ENCODE measurements at places on chromosomes 12 and 14. TPM values are rescaled to one million over a fixed set of nuclear protein-coding genes. Genes with fewer than 3 reads are reported as not detected.
A peak's percentile ranks its signal among the peaks of the same experiment; 100 is the strongest.

DNA sequence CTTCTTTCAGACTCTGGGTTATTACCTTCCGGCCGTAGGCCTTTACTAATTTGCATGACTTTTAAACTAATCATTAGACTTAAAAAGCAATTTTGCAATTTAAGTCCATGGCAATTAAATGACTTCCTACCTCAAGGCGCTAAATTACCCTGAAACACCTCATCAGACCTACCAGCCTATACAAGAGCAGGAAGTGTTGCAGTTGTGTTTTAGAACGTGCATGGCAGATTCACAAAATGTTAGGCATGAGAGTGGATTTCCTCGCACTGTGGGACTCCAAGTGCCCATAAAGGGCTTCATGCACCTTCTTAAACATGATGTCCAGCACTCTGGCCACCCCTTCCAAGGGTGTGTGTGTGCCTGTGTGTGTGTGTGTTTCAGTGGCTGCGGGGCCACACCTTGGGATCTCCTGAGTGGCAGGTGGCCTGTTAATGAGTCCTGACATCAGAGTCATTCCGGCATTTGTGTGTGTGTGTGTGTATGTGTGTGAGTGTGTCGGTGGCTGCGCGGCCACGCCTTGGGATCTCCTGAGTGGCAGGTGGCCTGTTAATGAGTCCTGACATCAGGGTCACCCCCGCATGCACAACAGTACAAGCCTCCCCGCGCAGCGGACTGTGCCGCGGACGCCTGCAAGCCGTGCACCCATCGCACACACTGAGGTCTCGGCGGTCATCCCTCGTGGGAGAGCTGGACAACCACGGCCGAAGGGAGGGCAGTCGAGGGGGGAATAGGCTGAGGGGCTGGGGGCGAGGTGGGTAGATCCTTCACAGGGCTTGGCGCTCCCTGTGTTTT is 900 bp downstream of the C2CD5 start:
- H3K27me3 ChIP-seq: no peaks in the 10 kb centered on the region
- H3K4me1 ChIP-seq: peaks cover 32% of the 10 kb centered on the region
- no peaks in the 10 kb centered on the region for H3K36me3 ChIP-seq
- H3K27ac ChIP-seq: peak overlapping the region; percentile 93

DNA sequence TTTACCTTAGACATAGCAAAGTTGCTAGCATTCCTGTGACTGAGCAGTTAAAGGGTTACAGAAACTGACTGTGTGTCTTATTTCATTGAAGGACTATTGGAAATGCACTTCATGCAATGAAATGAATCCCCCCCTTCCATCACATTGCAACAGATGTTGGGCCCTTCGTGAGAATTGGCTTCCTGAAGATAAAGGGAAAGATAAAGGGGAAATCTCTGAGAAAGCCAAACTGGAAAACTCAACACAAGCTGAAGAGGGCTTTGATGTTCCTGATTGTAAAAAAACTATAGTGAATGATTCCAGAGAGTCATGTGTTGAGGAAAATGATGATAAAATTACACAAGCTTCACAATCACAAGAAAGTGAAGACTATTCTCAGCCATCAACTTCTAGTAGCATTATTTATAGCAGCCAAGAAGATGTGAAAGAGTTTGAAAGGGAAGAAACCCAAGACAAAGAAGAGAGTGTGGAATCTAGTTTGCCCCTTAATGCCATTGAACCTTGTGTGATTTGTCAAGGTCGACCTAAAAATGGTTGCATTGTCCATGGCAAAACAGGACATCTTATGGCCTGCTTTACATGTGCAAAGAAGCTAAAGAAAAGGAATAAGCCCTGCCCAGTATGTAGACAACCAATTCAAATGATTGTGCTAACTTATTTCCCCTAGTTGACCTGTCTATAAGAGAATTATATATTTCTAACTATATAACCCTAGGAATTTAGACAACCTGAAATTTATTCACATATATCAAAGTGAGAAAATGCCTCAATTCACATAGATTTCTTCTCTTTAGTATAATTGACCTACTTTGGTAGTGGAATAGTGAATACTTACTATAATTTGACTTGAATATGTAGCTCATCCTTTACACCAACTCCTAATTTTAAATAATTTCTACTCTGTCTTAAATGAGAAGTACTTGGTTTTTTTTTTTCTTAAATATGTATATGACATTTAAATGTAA is 31.5 kb downstream of the MDM2 start:
- no peak overlapping the region for H3K4me3 ChIP-seq
- no peaks in the 10 kb centered on the region for H3K27me3 ChIP-seq
- H3K4me1 ChIP-seq: no peaks in the 10 kb centered on the region
- no peak overlapping the region for H3K27ac ChIP-seq
- no peaks in the 10 kb centered on the region for H3K36me3 ChIP-seq
- no peak for DNase-seq

GRCh38 chr14:22448905-22449599 is 140.0 kb downstream of the DAD1 start:
- no peaks in the 10 kb centered on the region for H3K36me3 ChIP-seq
- H3K4me1 ChIP-seq: no peaks in the 10 kb centered on the region
- no peak overlapping the region for H3K27ac ChIP-seq
- no peak for DNase-seq
- H3K4me3 ChIP-seq: no peak overlapping the region

DNA sequence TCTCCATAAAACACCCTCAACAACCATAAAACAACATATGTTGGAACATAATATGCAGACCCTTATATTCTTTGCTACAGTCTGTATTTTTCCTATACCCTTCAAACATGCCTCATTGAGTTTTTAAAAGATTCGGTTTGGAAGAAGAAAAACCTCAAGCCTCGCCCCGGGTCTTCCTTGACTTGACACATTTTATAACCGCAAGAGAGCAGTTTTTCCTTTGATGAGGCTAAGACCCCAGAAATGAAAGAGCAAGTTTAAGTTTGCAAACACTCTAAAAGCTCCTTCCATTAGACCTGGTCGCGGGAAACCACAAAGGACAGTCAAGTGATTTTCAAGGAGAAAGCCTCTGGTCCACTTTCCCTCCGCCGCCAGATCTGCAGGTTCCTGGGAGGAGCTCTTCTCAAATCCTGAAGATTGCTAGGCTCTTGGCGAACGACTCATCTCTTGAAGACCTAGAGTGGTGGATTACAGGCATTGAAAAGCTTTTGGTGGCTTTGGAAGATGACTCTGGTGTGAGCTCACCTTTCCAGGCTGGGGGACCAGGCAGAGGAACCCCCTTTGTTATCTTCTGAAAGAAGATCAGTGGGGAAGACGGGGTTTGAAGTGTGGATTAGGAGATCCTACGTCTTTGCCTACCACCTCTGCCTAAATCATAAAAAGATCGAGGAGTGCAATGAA is at the start of gene ASCL4:
Gene ASCL4 (plus strand): TSS at position 356 of the 681 bp plus-strand sequence. CDS start 515 bp downstream, outside the sequence.
- no peak within 1 kb of the TSS for H3K4me3 ChIP-seq
- H3K4me1 ChIP-seq: no peaks in the 10 kb centered on the region
- no peaks in the 10 kb centered on the region for H3K36me3 ChIP-seq
- no peak within 1 kb of the TSS for H3K27ac ChIP-seq
- DNase-seq: no peak

DNA sequence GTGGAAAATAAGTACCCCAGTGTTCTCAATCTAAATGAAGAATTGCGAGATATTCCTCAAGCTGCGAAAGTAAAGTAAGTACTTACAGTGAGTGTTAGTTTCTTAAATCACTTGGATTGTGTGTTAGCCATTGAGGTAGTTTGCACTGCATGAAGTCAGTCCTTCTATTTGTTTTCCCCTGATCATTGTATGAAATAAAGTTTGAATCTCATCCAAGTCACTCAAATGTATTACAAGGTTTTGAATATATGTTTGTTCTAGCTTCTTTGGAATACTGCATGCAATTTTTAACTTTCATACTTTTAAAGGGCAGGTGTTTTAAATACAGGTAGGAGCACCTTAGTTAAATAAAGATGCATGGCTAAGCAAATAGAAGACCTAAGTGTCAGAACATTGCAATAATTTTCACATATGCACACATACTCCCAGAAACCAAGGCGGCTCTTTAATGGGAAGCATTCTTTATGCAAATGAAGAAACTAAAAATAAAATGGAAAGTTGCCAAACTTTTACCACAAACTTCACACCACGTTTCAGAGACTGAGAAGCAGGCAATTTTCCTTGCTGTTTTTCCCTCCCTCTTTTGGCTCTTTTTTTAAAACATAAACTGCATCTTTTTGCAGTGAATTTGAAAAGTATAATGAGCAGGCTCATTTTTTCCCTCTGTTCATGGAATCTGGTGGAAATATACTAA is 105.6 kb downstream of the GPR135 start:
- no peaks in the 10 kb centered on the region for H3K36me3 ChIP-seq
- no peak overlapping the region for H3K4me3 ChIP-seq
- H3K27ac ChIP-seq: peak overlapping the region; percentile 12
- peaks cover 15% of the 10 kb centered on the region for H3K4me1 ChIP-seq
- no peaks in the 10 kb centered on the region for H3K27me3 ChIP-seq

- H3K27me3 ChIP-seq: no peaks in the 10 kb centered on the region
- no peaks in the 10 kb centered on the region for H3K36me3 ChIP-seq
- H3K4me3 ChIP-seq: no peak overlapping the region
- H3K27ac ChIP-seq: no peak overlapping the region
Measured at GRCh38 chr12:59548930-59549329, 46.9 kb upstream of the SLC16A7 start.

DNA sequence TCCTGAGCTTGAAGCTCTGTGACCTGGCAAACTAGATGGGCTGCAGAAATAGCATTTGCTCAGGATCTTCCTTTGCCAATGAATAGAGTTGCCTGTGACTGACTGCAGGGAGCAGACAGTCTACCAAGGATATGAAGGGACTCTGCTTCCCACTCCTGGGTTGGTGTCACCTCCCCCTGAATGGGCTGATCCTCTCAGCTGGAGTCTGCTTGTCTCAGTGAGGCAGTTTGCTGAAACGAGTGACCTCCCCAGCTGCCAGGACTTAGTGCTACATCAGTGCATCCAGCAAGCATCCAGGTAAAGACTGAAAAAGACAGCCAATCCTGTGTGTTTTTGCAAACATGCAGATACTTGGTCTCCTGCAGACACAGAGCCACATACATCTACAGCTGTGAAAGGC is 28.5 kb downstream of the PAH start:
- H3K4me1 ChIP-seq: no peaks in the 10 kb centered on the region
- peaks cover 18% of the 10 kb centered on the region for H3K27me3 ChIP-seq
- H3K4me3 ChIP-seq: no peak overlapping the region
- no peak overlapping the region for H3K27ac ChIP-seq
- DNase-seq: no peak

GRCh38 chr14:57464008-57464730 is 29.5 kb downstream of the CCDC198 start:
- H3K36me3 ChIP-seq: no peaks in the 10 kb centered on the region
- no peak overlapping the region for H3K27ac ChIP-seq
- H3K4me1 ChIP-seq: no peaks in the 10 kb centered on the region
- H3K27me3 ChIP-seq: no peaks in the 10 kb centered on the region

GRCh38 chr14:104171895-104172294 is 33.5 kb downstream of the KIF26A start:
- no peak overlapping the region for H3K27ac ChIP-seq
- H3K27me3 ChIP-seq: no peaks in the 10 kb centered on the region
- no peaks in the 10 kb centered on the region for H3K4me1 ChIP-seq
- H3K36me3 ChIP-seq: no peaks in the 10 kb centered on the region
- no peak for DNase-seq
- no peak overlapping the region for H3K4me3 ChIP-seq

DNA sequence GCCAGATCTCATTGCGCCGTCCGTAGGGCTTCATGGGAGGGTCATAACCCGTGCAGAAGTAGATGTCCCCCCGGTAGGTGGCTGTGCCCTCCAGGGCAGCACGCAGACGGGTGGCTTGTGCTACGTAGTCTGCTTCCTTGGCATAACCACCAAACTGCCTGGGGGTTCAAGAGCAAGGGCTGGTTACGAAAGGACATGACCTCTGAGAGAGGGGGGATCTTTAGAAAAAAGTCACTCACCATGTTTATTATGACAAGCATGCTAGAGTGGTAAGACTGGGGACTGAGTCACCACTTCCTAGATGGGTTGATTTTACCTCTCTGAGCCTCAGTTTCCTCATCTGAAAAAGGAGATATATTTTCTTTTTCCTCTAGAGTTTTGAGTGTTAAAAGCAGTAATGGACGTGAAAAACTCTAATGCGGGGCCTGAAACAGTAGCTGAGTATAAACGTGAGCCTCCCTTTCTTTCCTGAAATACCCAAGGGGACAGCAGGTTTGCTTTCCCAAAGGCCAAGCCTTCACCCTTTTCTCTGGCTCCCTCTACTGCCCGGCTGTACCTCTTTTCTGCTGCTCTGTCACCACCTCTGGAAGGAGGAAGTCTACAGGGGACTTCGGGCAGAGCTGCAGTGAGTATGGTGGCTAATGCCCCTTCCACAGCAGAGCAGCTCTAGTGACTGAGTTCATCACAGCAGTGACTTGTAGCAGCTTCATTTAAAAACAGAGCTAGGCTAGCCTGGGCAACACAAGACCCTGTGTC is 23.5 kb upstream of the GPRC5D start:
- H3K4me3 ChIP-seq: no peak overlapping the region
- H3K27me3 ChIP-seq: no peaks in the 10 kb centered on the region
- H3K36me3 ChIP-seq: no peaks in the 10 kb centered on the region

DNA sequence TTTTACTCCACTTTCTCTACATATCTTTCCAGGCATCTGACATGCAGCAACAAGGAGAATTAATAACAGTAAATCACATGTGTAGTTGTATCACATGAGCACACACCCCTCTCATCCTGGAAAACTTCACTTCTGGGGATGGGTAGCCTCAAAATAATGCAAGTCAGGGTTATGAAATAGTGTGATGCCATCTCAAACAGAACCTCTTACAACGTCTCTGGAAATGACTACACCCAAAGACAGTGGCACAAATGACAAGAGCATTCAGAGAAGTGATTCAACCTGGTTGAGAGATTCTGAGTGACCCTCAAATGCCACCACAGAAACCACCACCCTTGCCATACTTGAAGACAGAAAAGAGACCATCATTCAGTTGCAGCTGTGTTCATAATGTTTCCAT is 2.8 kb downstream of the DIO2 start:
- H3K36me3 ChIP-seq: no peaks in the 10 kb centered on the region
- no peak overlapping the region for H3K4me3 ChIP-seq
- H3K4me1 ChIP-seq: no peaks in the 10 kb centered on the region

DNA sequence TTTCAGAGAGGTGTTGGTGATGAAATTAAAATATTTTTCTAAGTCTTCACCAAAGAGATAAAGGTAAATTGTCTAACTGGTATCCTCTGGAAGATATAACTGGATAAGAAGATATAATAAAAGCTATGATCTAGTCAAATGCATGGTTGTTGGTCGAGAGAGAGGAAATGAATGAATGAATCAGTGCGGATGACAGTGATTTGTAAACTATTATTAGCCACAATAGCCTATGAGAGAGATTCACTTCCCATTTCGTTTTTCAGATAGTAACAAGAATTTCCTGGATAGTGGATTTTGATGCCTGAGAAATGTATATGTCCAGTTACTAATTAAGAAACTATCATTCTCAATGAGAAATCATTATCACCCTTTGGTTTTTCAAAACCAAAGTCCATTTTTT is 63.1 kb downstream of the HEATR5A start:
- peaks cover 16% of the 10 kb centered on the region for H3K36me3 ChIP-seq
- DNase-seq: no peak
- no peaks in the 10 kb centered on the region for H3K27me3 ChIP-seq
- no peaks in the 10 kb centered on the region for H3K4me1 ChIP-seq
- H3K4me3 ChIP-seq: no peak overlapping the region

SSPN gene
- total RNA-seq: 4.5 TPM

ACSS3 gene
- 6.7 TPM for total RNA-seq

DNAI7 gene
- total RNA-seq: not detected

TAS2R8 gene
- total RNA-seq: not detected

KERA gene
- total RNA-seq: not detected

All from transverse colon (tissue), 4 donors.